GM23248 (cell line): ENCODE measurements at places on chromosomes 6 and 20.

GRCh38 chr20:36205026-36205425 lies 31.3 kb upstream of the AAR2 start:
- no peak for DNase-seq

DNA sequence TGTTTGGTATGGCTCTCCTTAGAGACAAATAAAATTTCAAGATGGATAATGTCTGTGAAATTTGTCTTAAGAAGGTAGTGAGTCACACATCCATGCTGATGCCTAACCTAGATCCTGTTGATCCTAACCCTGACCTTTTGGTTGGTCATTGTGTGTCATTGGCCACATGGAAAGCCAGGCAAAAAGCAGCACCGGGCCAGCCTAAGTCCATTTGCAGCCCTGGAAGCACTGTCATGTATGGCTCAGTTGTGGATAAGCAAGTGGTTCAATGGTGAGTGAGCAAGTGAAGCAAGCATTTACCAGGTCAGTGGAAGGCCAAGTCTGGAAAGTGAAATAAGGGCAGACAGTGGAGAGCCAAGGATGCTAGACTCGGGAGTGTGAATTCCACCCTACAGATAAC lies 12.1 kb upstream of the XRN2 start:
- peak; percentile 65 for DNase-seq

GRCh38 chr6:76052314-76052713 lies 20.1 kb downstream of the IMPG1 start:
- DNase-seq = no peak

DNA sequence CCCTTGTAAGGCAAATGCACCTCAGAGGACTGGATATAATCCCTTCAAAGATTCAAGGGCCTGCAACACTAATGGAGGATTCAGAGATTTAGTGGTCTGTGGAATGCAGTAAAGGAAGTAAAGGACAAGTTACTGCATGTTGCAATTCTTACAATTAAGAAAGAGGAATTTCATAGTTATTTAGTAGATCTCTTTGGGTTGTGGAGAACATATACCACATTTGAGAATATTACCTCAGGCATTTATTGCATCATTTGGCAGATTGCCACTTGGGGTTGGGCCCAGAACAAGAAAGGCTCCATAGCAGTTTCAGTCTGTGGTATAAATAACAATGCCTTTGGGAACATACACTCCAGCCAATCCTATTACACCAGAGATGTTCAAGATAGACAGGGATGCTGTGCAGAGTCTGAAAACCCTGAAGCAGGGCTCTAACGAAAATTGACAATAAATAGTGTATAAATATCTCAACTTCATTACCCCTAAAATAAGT lies 20.9 kb upstream of the EPM2A start:
- peak; percentile 79 for DNase-seq

- peak; percentile 94 for DNase-seq
Observed at GRCh38 chr20:25309395-25310267, 61.7 kb downstream of the PYGB start.

DNA sequence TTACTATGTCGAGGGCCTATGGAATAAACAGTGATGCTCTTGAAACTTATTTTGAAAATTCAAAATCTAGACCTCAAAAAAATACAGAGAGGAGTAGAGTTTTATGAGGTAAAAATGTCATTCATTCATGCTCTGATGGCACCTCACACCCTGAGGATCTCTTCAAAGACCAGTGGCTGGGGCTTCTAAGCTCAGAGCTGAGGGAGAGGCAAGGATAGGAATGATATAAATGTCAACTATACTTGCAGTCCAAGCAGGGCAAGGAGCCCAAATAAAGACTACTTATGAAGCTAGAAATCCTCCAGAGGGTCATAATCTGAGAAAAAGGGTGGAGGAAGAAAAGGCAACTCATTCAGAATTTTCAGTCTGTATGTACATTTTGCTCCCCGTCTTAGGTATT lies 136.7 kb upstream of the CARMIL1 start:
- DNase-seq = no peak

DNA sequence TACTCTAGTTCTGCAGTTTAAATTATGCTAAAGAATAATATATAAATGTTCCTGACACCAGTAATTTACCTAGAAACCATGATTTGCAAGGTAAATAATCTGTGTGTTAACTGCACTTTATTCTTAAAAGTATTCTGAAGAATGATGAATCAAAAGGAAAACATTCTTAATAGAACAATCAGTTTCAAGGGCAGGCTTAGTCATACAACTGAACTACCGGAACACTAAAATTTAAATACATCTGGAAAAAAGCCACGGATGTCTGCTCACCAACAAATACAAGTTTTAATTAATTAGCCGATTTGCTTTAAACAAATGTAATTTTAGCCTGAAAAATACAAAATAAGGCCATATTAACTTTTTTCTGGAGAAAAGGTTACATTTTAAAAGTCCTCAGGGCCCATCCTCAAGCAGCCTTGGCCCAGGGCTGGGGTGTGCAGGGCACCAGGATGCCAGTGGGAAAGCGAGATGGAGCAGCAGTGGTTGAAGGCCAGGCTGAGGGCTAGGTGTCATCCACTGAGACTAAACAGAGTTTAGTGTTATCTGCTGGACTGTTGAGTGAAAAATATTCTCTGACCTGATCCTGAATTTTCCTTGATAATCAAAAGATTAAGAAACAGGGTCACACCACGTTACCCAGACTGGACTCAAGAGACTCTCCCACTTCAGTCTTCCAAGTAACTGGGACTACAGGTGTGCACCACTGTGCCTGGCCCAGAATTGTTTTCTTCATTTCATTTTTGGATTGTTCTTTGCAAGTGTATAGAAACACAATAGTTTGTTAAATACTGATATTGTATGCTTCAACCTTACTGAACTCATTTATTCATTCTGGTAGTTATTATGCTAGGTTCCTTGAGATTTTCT lies 88.2 kb upstream of the DST start:
- peak; percentile 93 for DNase-seq

DNA sequence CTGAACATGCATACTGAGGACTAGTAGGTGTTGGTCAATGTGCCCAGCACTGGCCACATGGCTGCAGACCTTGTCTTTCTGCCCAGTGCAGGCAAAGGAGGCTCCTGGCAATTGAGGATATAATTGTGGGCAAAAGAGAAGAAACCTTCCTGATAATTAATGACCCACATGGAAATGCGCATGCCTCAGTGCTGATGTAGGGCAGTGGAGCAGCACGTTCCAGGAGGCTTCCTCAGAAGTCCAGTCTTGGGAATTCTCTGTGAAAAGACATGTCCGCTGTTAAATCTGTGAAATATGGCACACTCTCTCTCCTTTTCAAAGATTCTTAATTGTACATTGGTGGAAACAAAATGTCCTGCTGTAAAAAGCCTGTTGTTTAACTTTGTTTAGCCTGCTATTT lies 34.7 kb downstream of the SOBP start:
- no peak for DNase-seq

GRCh38 chr6:108805611-108806167 lies 42.5 kb upstream of the ARMC2 start:
- no peak for DNase-seq

DNA sequence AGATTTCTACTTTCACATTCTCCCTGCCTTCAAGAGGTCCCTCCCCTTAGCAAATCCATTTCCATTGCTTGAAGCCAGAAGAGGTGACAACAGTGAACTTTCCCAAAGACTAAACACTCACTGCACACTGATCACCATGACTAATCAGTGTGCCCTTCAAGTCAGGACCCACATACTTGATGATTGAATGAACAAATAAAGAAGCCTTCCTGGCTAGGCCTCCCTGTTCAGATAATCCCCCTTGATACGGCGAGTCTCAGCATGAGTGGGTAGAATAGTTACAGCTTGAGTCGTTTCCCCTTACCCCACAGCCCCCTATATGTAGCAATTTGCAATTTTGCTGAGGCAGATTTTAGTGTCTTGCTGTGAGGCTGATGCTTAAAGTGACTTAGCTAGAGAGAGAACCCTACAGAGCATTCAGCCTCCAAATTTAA lies 102.2 kb downstream of the UNC5CL start:
- peak; percentile 87 for DNase-seq

GRCh38 chr6:136284909-136285308 lies 4.7 kb downstream of the BCLAF1 start:
- DNase-seq = peak; percentile 80

GRCh38 chr6:40436685-40437604 lies 150.2 kb downstream of the LRFN2 start:
- DNase-seq = peak; percentile 12

DNA sequence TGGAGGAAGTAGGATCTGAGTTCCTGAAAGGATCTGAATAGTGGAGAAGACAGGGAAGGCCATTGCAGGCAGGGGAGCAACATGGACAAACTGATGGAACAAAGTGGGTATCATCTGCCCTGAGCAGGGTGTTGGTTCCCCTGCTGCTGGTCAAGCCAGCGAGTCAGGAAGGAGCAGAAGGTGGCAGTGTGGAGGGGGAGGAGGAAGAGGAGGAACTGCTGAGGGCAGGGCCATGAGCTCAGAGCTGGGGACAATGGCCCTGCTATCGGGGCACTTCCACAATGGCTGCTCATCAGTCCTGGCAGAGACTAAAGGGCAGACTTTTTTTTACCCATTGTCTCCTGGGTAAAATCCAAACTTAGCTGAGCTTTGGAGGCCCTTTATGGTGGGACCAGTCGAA lies 13.6 kb downstream of the CNBD2 start:
- no peak for DNase-seq

DNA sequence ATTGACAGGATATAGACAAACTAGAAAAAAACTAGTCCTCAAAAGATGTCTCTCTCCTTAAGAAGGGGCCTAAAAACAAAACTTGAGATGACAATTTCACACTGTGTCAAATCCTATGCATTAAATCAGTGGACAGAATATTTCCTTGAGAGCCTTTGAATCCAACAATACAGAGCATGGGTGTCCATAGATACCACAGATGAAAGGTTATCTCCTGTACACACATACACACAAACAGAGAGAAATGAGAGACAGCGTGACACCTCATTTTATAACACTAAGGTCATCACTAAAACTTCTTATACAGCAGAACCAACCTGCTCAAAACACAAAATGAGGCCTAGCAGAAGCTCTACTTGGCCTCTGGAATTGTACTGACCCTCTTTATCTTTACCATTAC lies 55.5 kb downstream of the MAP7 start:
- DNase-seq = no peak

DNA sequence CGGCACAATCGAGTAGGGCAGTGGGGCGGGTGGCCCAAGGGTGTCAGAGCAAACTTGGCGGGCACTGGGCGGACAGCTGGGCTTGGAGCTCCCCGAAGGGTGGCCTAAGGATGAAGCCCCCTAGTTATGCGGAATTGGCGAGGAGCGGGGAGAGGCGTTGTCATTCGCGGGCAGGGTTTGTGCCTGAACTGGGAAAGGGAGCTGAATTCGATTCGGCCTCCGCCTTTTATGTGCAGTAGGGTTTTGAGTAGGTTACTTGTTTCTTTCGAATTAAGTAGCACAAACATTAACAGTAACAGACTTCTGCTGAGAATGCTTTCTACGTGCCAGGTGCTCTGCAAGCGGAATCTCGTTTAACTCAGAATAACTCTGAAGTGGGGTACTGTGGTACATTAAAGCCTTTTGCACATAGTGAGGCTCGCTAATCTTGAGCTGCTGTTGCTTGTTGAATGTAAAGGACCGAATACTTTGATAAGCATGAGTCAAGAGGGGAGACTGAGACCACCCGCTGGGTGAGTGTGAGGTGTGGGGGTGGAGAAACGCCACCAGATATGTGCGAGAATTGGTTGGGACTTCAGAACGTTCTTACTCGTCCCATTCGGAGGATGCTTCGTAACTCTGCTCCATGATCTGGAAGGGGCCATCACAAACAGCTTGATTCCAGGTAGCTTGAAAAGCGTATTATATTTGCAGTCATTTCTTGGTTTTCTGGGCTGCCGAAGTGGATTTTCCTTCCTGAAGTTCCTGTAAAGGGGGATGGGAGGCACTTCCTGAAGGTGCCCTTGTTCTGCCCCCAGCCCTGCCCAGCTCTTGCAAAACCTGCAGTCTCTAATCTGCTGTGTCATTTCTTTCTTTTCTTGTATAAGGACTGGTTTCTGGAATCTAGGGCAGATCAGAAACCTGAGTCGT lies 833 bp downstream of the RAB5IF start:
- peak; percentile 65 for DNase-seq

- DNase-seq = peak; percentile 22
Observed at GRCh38 chr6:20438462-20439070, 36.9 kb downstream of the E2F3 start.

DNA sequence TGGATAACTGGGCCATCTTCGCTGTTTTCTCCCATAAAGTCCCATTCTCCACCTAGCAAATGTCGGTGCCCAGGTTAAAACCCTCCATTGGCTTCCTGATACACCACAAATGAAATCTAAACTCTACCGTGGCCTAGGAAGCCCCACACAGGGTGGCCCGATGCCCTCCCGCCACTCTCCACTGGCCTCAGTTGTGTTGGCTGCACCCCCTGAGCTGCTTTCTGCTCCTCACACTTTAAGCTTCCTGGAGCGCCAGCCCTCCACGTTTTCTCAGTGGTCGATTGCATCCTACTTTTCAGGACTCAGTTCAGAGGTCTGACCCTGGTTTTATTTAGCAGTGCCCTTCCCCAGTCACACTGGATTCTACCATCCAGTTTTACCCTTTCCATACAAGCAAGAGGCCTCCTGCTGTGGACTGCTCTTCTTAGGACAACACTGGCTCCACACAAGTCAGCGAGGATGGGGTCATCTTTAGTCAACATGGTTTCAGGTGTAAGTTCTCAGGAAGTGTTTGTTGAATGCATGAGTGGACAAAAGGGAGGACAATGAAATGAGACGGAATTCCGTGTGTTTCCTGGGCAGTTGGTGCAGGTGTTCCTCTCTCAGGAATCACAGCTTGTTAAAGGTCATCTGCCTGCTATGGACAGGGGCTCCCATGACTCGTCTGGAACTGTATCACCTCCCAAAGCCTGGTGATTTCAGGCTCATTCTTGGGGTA lies 124.1 kb downstream of the SULF2 start:
- no peak for DNase-seq

DNA sequence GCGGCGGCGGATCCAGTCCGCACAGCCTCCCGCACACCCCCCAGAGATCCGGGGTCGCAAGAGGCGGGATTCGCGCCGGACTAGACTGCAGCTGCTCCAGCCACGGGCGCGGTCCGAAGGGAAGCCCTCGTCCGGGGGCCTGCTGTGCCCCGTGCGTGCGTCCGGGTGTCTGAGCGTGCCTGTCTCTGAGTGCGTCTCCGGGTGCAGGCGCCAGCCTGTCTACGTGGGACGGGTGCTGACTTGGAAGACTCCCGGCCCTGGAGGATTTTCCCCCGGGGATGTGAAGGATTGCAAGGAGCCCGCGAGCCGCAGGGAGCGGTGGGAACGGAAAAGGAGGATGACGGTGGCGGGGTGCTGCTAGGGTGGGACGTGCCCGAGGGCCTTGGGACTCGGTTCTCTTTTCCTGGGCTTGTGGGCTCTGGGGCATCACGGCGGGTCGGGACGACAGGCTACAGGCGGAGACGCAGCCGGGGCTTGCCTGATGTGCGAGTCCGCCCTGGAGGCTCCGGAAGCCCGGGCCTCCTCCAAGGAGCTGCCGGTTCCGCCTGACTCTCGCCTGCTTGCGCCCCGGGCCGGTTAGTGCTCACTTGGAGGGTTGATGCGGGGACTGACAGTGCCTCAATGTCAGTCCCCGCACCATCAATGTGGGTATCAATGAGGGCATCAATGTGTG lies 5.7 kb downstream of the MAFB start:
- peak; percentile 94 for DNase-seq
